Stimulated activated CD4-positive, alpha-beta T cell treated with anti-CD3 and anti-CD28 coated beads, Interleukin-4, amount 100 ng/mL, for 24 hours (primary cell): ENCODE measurements at places on chromosomes 5 and 9.

DNA sequence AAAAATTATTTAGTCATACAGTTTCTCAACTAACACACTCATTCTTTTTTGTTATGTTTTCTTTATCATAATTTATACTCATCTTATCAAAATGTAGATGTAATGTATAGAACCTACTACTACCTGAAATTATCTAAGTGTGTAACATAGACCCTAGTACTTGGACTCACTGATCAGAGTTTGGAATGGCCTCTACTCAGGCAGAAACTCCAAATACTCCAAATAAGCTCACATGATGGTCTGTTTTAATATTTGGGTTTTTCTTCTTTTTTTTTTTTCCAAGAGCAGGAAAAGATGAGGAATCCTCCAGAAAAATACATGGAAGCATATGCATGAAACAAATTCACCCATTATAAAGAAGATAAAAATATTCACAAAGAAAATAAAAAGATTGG lies 126.3 kb downstream of the PDE4D start:
- DNase-seq: no peak

- DNase-seq: peak; percentile 11
These were observed 15.0 kb upstream of the CEP120 start for GRCh38 chr5:123438244-123438643.

GRCh38 chr9:76441551-76442322 lies 17.2 kb upstream of the GCNT1 start:
- peak; percentile 64 for DNase-seq

DNA sequence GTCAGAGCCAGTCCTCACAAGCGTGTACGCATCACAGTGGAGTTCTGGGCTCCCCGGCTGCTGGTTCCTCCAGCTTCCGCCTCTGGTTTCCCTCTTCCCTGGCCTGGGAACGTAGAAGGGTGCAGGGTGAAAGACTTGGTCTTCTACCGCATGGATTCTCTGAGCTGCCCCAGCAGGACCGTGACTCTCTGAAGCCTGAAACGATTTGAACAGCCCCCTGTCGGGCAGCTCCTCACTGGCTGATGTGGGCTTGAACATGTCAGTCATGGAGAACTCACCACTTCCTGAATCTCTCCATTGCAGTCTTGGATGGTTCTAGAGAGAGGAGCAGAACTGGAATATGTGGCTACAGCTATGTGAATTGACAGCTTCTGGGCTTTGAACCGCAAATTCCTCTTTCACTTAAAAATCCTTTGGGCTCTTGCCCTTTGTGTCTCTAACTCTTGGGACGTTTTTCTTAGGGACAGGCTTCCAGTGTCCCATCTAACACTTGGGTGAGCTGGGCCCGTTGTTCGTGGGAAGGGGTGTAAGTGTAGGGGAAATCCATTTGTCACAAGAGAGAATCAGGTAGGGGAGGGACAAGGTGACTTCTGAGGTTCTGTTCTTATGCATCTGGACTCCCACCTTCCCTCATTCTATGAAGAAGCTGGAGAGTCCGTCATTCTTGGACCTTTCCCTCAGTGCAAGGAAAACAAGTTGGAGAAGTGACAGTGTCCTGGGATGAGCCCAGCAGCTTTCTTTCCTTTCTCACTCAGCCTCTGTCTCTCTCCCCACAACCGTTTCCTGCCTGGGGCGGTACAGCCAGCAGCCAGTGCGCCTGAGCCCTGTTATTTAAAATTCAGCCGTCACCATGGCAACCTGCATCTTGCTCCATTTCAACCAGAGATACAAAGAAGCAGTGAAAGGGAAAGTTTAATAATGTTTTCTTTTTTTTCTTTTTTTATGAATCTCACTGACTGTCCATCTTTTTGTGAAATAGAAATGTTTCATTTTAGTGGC lies 84.7 kb downstream of the PTTG1 start:
- peak; percentile 68 for DNase-seq

GRCh38 chr9:70563431-70564204 lies 149.2 kb upstream of the KLF9 start:
- peak; percentile 55 for DNase-seq

- DNase-seq: no peak
These were observed 77.2 kb downstream of the MRPS30 start for GRCh38 chr5:44885903-44886302.

DNA sequence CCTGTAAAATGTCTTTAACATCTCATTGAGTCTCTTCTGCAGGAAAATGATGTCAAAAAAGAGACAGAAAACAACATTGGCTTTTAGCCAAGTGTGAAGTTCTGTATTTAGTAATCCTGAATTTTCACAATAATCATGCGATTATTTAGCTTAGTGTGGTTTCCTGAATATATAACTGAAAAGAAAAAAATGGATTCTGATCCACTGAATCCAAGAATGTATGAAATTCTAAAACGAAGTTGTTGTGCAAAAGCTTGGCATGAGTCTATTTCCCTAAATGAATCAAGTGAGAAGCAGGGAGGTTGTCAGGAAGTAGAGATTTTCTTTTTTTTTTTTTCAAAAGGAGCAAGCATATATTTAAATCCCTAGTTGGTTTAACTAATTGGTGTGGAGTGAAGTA lies 145.9 kb upstream of the CDH6 start:
- no peak for DNase-seq

DNA sequence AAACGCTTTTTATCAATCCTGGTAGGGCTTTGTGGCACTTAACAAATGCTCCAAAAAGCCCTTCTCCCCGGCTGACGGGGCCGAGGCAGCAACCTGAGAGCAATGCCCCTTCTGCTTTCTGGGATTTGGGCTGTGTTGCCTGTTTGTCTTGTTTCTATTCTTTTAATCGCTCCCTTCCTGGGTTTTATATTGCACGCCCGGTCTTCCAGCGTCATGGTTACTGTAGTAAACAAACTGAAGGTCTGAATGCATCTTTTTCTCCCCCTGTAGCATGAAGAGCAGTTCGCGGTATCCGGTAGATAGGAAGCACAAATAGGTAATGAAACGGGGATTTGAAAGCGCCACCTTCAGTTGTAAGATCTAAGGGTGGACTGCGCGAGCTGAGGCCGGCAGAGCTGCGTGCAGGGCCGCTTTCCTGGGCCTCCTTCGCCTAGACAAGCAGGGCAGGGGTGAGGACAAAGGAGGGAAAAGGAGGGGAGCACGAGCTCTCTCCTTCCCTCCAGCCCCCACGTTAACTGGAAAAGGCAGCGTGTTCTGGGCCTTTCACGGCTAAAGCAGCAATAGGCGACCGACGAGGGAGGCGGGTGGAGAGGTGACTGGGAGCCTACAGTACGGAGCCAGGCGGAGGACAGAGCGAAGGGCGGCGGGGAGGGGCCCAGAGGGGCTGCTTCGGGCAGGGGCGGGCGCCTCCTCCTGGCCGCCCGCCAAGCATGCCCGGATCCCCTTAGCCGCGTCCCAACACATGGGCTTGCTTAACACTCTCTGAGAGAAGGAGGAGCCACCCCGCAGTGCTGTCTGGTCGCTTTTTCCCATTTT lies 49.3 kb upstream of the ZNF366 start:
- DNase-seq: peak; percentile 8

- no peak for DNase-seq
These were observed 116.8 kb upstream of the PDE4D start for GRCh38 chr5:60010328-60010727.

GRCh38 chr9:19379697-19380046 lies 364 bp downstream of the RPS6 start:
- peak; percentile 49 for DNase-seq
